Stimulated activated CD4-positive, alpha-beta T cell treated with anti-CD3 and anti-CD28 coated beads, Interleukin-12 subunit alpha, Interleukin-12 subunit beta, amount 100 ng/mL, for 48 hours (primary cell): ENCODE measurements at places on chromosomes 2 and 18.

- no peak for DNase-seq
Observed at GRCh38 chr2:55861733-55862132, 61.8 kb downstream of the EFEMP1 start.

- DNase-seq: peak; percentile 6
Observed at GRCh38 chr2:36618381-36618780, 20.4 kb upstream of the FEZ2 start.

DNA sequence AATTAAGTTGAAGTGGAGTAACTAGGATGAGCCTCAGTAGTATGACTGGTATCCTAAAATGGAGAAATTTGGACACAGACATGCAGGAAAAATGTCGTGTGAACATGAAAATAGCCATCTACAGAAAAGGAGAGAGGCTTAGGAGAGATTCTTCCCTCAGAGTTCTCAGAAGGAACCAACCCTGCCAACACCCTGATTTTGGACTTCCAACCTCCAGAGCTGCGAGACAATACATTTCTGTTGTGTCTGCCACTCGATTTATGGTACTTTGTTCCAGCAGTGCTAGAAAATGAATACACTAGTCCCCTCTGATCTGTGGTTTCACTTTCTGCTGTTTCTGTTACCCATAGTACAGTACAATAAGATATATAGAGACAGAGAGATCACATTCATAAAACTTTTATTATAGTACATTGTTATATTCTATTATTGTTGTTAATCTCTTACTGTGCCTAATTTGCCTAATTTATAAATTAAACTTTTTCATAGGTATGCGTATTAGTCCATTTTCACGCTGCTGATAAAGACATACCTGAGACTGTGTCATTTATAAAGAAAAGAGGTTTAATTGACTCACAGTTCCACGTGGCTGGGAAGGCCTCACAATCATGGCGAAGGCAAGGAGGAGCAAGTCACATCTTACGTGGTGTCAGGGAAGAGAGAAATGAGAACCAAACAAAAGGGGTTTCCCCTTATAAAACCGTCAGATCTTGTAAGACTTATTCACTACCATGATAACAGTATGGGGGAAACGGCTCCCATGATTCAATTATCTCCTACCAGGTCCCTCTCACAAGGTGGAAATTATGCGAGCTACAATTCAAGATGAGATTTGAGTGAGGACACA is 41.3 kb downstream of the PLEKHA3 start:
- peak; percentile 12 for DNase-seq

- DNase-seq: no peak
Observed at GRCh38 chr2:138239902-138240491, 261.6 kb upstream of the SPOPL start.

GRCh38 chr2:228474466-228474865 is 293.0 kb upstream of the SPHKAP start:
- DNase-seq: no peak

DNA sequence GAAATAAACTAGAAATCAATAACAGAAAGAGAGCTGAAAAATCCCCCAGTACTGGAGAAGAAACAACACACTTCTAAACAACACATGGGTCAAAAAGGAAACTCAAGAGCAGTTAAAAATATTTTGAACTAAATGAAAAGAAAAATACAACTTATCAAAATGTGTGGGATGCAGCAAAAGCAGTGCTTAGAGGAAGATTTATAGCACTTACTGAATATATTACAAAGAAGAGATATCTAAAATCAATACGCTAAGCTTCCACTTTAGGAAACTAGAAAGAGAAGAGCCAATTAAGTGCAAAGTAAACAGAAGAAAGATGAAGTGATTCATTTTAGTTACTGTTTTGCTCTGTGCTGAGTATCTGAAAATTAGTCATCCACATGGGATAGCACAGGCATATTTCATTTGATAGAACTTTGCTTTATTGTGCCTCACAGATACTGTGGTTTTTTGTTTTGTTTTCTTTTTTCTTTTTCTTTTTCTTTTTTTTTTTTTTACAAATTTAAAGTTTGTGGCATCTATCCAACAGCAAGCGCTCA is 17.0 kb downstream of the TGFA start:
- DNase-seq: no peak

GRCh38 chr2:429575-430254 is 141.8 kb upstream of the ALKAL2 start:
- no peak for DNase-seq

- DNase-seq: no peak
Observed at GRCh38 chr2:48316753-48317750, 212.9 kb upstream of the STON1 start.

GRCh38 chr2:25215232-25215631 is 46.9 kb upstream of the POMC start:
- no peak for DNase-seq

- DNase-seq: no peak
Observed at GRCh38 chr2:241069821-241070281, 32.2 kb downstream of the MTERF4 start.

GRCh38 chr2:123695426-123695825 is 329.7 kb upstream of the CNTNAP5 start:
- no peak for DNase-seq

- no peak for DNase-seq
Observed at GRCh38 chr18:8283891-8284585, 325.2 kb upstream of the RAB12 start.

- DNase-seq: no peak
Observed at GRCh38 chr2:2083113-2083758, 247.8 kb downstream of the MYT1L start.

GRCh38 chr2:122543815-122544214 is 788.4 kb downstream of the TSN start:
- no peak for DNase-seq

DNA sequence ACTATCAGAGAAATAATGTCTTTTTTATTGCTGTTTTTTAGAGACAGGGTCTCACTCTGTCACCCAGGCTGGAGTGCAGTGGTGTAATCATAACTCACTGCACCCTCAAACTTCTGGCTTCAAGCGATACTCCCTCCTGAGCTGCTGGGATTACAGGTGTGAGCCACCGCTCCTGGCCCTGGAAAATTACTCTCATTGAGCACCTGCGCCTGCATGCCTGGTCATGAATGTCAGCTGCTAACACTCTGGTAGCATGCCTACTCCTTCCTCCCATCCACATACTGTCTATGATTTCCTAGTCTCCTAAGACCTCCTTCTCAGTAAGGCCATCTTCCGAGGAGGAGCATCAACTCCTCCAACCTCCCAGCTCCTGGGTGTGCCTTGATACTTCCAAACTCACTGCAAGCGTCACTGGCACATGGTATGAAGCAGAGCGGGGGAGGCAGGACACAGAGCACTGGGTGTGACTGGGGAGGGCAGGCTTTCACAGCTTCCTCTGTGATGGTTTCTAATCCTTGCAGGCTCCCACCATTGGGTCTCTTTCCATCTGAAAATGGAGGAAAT is 1.6 kb upstream of the MAP2 start:
- DNase-seq: no peak

GRCh38 chr2:29452036-29452435 is 336.8 kb downstream of the CLIP4 start:
- no peak for DNase-seq

GRCh38 chr2:9771481-9772017 is 71.7 kb upstream of the TAF1B start:
- no peak for DNase-seq

GRCh38 chr2:14424478-14425390 is 207.8 kb upstream of the LRATD1 start:
- no peak for DNase-seq

- no peak for DNase-seq
Observed at GRCh38 chr2:137178951-137179377, 413.6 kb downstream of the THSD7B start.

GRCh38 chr2:225072444-225072843 is 30.2 kb upstream of the DOCK10 start:
- DNase-seq: no peak

DNA sequence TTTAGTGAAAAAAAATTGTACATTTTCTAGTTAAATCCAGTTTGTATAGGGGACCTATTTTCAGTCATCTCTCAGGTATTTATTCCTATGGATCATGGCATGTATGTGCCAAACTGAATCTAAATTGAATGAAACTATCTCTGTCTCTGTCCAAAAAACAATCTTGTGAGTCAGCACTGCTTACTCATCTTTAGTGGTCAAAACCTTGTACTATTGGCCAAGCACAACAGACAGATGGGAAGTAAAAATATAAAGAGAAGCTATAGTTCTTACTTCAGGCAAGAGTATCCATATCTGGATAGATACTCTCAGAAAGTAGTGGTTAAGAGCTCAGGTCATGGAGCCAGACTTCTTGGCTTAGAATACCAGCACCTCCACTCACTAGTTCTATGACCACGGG is 76.0 kb upstream of the KLHL14 start:
- no peak for DNase-seq

DNA sequence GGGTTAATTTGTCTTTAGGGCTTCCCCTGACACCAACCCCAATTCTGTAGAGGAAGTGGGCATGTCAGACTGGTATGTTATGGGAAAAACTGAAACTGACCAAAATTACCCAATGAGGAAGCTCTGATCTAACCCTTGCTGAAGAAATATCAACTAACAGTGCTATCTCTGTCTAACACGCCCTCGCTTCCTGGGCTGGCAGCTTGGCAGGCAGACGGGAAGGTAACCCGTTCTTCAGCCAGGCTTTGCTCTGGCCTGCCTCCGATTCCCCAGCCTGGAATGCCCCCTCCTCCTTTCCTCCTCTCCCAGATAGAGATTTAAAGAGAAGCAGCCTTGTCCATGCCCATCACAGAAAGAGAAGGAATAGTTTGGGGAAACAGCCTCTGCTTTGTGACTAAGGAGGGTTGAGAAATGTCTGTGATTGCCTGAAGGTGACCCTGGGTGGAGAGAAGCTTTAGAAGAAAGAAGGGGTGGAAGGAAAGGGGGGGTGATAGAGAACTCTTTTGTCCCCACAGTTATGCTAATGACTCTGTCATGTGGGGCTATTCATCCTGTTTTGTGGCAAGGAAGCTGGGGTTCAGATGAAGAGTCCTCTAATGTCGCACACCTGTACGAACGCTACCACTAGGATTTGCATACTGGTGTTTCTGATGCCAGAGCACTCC is 15.4 kb downstream of the HK2 start:
- no peak for DNase-seq

GRCh38 chr2:71380665-71381064 is 49.1 kb downstream of the ZNF638 start:
- DNase-seq: no peak

DNA sequence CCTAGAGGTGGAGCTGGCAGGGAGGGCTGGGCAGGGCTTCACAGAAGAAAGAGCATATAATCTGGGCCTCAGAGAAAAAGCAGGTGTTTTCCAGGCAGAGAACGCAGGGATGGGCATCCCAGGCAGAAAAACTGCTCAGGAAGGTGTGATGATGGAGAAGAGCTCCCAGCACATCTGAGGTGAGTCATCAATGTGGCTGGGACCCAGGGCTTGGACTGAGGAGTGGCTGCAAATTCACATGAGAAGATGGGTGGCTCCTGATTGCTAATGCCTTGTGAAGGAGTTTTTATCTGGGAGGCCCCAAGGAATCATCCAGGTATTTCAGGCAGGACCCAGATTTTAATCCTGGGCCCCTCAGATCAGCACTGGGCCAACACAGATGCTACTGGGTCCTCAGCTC is 10.2 kb downstream of the IL1F10 start:
- no peak for DNase-seq

GRCh38 chr2:202682274-202682673 is 47.5 kb downstream of the FAM117B start:
- DNase-seq: no peak

DNA sequence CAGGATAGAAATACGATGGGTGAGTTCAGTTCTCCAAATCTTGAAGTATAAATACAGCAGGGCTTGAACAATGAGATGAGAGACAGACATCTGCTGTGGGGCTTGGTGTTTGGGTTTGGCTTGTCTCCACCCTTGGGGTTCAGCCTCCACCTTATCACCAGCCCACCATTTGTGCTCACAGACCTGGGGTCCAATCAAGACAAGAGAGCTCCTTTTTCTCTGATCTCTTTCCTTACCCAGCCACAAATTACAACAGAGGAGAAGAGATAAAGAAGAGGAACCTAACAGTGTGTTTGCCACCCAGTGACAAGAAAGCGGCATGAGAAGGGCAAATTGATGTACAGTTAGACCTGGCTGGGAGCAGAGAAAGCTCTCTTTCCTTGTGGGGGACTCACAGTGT is 204.5 kb upstream of the CXCR4 start:
- no peak for DNase-seq

GRCh38 chr2:66428986-66429612 is 5.8 kb upstream of the MEIS1 start:
- no peak for DNase-seq

- no peak for DNase-seq
Observed at GRCh38 chr2:113181258-113182051, 7.7 kb downstream of the PSD4 start.

DNA sequence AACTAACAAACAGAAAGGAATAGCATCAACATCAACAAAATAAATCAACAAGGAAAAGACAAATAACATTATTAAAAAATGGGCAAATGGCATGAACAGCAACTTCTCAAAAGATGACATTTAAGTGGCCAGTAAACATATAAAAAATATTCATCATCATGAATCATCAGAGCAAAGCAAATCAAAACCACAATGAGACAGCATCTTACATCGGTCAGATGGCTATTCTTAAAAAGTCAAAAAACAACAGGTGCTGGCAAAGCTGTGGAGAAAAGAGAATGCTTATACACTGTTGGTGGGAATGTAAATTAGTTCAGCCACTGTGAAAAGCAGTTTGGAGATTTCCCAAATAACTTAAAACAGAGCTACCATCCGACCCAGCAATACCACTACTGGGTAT is 327.1 kb downstream of the CMPK2 start:
- DNase-seq: no peak
